ENCODE measurements at places on chromosomes 2 and 18.

DNA sequence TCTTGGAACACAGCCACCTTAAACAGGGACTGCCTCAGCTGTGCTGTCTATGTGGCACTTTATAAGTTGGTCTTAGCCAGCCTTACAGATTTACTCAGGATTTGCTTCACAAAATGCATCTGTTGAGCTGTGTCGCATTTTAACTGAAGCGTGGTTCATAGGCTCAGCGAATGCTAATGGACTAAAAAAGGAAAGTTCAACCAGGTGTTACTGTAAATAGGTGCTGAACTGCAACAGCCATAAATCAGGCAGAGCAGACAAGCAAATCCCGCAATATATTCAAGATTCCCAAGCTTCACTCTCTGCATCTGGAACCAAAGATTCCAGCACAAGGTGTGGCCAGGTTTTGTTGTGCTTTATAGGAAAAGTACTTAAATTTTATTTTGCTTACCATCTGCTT lies 130.0 kb downstream of the EPHA4 start:
- DNase-seq: no peak

DNA sequence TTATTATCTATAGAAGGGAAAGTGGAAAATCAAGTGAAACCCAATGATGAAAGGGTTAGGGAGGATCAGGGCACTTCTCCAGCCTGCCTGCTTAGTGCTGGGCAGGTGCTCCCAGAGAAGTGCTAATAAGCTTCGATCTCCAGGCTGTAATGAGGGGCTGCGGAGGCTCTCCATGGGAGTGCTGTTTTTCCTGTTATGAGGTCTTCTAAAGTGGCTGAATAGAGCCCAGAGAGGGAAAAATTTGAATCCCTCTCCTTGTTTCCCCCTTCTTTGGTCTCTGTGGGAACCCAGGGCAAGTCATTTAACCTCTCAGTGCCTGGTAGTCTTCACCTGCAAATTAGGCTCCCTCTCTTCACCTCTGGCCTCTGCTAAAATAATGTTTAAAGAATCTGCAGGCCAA lies 351.7 kb upstream of the DCC start:
- no peak for DNase-seq

DNA sequence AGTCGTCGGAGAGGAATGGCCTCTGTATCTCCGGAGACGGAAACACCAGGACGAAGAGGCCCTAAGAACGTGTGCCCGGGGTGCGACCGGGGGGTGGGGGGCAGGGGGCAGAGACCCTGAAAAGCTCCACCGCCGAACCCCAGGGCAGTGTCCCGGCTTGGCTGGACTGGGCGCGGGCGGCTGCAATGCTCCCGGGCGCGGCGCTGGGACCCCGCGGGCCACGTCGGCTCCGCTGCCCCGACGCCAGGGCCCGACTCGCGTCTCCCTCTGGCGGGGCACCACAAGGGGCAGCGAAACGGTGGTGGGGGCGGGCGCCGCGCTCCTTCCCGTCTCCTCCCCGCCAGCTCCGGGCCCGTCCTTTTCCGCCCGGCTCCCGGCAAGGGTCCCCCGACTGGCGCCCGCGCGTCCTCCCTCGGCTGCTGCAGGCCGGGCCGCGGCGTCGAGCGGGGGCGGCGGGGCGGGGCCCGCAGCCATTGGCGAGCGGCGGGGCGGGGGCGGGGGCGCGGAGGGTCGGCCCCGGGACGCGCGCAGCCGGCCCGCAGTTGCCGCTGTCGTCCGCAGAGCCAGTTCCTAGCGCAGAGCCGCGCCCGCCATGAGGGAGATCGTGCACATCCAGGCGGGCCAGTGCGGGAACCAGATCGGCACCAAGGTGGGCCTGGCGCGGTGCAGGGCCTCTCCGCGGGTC lies at the start of gene TUBB6:
TSS of gene TUBB6 (plus strand) at position 541 of the 685 bp plus-strand sequence. CDS start at position 593, 52 bp downstream.
- peak; percentile 43 for DNase-seq

DNA sequence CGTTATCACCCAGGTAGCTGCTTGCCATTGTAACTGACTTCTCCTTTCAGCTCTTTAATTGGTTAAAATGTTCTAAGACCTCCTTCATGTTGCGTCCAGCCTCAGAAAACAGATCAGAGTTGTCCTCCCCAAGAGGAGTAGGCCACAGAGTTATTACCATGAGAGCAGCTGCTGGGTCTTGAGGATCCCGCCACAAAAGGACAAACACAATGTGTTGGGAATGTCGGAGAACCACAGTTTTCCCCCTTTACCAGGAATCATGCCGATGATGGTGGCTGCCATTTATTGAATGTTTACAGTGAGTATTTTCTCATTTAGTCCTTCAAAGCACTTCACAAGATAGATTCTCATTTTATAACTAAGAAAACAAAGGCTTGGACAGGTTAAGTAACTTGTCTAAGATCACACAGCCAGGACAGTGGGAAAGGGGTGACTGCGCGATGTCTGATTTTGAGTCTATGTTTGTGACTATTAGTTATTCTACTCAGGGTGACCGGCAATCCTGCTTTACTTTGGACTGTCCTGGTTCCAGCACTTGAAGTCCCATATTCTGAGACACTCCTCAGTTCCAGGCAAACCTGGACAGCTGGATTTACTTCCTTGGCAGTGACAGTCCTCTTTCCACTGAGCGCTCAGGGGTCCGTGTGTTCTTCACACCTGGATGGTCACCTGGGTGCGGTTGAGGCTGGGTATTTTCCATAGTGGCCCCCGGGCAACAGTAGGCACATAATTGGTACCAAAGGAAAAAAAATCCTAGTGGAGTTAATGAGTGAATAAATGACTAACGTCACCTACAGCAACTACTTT lies 93.6 kb downstream of the LIPG start:
- no peak for DNase-seq

GRCh38 chr2:192236136-192236535 lies 41.4 kb upstream of the TMEFF2 start:
- no peak for DNase-seq

All from CD4-positive, alpha-beta T cell treated with Interleukin-15 for 1 hour (primary cell).